Psoas muscle (tissue), 8 donors: ENCODE measurements at places on chromosomes 3 and 15. TPM values are rescaled to one million over a fixed set of nuclear protein-coding genes. Genes with fewer than 3 reads are reported as not detected.

The DNASE1L3 gene
- total RNA-seq, result 0.57 TPM

The NPAP1 gene
- total RNA-seq, result not detected

The GATM gene
- 31.1 TPM for total RNA-seq

The RAB6B gene
- total RNA-seq, result 3.8 TPM

The UACA gene
- total RNA-seq, result 426 TPM

The STRA6 gene
- total RNA-seq, result not detected

The FBXW12 gene
- total RNA-seq, result not detected

The GOLGA6B gene
- total RNA-seq, result not detected

The VGLL3 gene
- 3.2 TPM for total RNA-seq

The A4GNT gene
- not detected for total RNA-seq

The GPR15 gene
- not detected for total RNA-seq

The PIGBOS1 gene
- 7.0 TPM for total RNA-seq

The NDUFAF3 gene
- 150 TPM for total RNA-seq

The WWTR1 gene
- total RNA-seq, result 35.5 TPM

The SCN11A gene
- 0.05 TPM for total RNA-seq
